Stimulated activated CD8-positive, alpha-beta memory T cell treated with anti-CD3 and anti-CD28 coated beads, Interleukin-7, amount 100 ng/mL, for 1 hour (primary cell): ENCODE measurements at places on chromosomes 5 and 9.

DNA sequence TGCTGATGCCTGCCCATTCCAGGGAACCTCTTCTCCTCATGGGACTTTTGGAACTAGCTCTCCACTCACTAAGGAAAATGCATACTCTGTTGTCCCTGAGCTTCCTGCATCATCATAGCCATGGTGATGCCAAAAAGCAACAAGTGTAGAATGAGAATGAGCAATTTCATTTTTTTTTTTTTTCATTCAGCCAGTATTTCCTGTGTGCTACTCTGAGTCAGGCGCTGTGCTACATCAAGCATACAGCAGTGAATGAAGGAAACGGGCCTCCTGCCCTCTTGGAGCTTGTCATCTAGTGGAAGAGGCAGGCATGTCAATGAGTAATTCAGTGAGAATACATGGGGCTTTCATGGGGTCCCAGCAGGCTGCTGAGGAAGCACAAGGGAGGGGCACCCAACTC, 483.1 kb downstream of the BNC2 start:
- DNase-seq: no peak

DNA sequence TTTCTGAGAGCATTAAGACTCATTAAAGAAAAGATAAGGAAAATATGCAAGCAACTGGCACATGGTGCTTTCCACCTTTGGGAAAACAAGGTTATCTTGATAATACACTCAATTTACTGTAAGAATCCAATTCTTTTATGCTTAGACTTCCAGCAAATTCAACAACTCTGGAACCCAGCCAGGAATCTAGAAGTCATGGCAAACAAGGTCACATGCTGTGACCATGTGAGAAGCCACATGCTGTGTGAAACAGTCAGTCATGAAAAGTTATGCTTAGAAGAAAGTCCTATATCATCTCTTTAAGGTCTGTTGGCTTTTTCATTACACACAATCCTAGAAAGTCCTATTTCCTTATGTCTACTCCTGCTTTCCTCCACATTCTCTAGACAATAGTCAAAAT, 581.8 kb upstream of the C9orf72 start:
- no peak for DNase-seq

DNA sequence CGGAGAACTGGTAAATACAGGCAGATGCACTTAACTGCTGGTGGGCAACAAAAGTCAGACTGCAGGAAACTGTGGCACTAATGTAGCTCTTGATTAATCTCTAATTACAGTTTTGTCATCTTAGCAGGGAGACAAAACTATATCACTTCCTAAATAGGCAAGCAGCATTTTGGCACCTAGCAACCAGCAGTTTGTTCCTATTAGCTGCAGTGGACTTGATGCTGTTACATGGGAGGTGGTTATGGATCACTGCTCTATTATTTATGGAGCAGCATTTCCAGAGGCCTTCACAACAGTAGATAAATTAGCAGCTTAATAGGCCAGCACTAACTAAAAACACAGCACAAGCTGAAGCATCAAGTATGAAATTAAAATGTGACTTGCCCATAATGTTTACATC, 518.3 kb upstream of the ITGA1 start:
- no peak for DNase-seq

DNA sequence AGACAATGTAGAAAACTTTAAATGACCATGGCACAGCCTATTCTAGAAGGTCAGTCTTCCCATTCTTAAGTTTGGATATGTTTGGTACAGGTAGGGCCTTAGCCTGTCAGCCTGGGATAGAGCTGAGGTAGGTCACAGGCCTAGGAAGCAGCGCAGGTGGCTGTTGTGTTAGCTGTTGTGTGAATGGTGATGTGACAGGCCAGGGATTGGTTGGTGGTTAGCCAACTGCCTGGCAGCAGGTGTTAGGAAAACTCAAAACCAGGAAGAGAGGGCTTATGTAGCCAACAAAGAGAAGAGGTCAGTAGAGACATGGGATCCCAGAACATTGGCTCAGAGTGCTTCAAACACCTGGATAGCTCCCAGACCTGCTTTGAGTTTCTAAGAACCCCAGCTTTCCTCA, 84.2 kb downstream of the FBXO38 start:
- DNase-seq: no peak

GRCh38 chr5:169742771-169743296, 105.8 kb downstream of the DOCK2 start:
- DNase-seq: no peak

DNA sequence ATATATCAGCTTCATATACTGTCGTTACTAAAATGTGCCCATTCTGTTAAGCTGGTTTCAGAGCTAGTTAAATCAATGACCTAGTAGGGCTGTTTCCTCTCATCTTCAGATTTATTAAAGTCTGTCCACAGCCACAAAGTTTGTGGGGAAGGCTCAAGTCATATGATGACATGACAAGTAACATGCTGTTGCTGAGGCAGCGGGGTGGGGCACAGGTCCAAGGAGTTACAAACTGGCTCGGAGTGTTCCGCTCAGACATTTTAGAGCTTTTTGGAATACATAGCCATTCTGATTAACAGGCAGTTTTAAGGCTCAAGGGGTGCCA, 2.7 kb upstream of the ANP32B start:
- no peak for DNase-seq

GRCh38 chr5:31656806-31657205, 17.9 kb downstream of the PDZD2 start:
- no peak for DNase-seq

DNA sequence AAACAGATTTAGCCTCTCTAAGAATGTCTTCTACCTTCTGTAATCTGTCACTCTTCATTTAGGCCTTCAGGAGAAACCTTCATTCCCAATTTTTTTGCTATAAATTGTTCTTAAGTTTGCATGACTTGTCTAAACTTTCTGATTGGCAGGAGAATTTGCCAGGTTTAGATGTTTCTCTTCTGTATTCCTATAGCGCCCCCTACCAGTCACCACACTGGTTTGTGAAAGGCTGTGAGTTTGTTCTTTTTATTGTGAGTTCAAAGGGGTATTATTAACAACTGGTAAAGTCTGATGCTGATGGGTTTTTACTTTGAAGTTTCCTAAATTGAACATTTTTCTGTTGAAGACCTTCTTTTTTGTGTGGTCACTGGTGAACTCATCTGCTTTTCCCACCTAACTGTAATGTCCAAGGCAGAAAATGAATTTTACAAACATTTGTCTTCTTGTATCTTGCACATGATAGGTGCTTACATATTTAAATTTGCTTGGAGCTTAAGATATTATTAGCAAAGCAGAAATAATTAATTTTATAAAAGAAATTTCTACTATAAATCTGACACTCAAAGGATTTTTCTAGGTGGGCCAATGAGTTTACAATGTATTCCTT, 18.4 kb upstream of the F2RL2 start:
- DNase-seq: peak; percentile 49

GRCh38 chr5:85170183-85170582, 785.5 kb upstream of the EDIL3 start:
- DNase-seq: no peak

DNA sequence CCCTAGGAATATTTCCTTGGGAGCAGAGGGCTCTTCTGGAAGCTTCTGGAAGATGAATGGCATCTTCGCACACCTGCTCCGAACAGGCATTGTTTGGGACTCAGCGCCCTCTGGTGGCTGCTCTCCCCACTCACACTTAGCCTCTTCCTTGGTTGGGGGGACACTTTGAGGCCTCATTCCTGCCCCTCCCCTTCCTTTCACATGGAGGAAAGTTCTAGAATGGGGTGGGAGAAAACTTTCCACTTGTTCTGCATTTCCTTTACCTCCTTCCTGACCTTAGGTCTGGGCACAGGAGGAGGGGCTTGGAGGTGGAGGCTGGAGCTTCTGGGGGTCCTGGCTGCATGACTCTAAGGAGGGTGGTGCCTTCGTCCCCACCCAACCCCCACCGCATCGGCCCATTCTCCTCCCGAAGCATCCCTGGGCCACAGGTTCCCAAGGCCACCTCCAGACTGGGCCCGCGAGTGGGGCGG, 19.3 kb upstream of the SMIM32 start:
- no peak for DNase-seq

GRCh38 chr5:74028406-74028805, 402.4 kb downstream of the ARHGEF28 start:
- no peak for DNase-seq

GRCh38 chr9:127033789-127034188, 88.6 kb downstream of the ANGPTL2 start:
- DNase-seq: no peak

DNA sequence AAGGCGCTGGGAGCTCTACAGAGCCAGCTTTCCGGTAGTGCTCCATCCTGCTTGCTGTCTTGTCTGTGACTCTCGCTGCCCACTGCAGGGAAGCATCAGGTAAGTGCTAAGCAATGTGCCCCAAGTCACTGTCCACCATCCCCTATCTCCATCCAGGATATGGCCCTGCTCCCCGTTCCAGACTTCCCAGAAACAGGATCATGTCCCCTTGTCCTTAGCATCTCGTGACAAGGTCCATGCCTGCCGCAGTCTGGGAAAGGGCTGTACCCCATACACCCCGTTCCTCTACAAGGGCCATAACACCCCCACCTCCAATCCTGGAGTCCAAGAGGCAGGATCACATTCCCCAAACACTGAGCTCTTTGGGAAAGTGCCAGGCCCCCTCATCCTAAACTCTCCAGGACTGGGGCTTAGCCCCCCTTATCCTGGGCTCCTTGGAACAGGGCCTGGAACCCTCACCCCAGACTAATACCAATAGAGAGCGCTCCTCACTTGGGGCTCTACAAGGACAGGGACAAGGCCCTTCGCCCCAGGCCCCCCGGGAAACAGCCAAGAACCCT, 566 bp downstream of the RPP25L start:
- no peak for DNase-seq

GRCh38 chr5:76663573-76663972, 40.4 kb upstream of the F2RL2 start:
- DNase-seq: no peak

DNA sequence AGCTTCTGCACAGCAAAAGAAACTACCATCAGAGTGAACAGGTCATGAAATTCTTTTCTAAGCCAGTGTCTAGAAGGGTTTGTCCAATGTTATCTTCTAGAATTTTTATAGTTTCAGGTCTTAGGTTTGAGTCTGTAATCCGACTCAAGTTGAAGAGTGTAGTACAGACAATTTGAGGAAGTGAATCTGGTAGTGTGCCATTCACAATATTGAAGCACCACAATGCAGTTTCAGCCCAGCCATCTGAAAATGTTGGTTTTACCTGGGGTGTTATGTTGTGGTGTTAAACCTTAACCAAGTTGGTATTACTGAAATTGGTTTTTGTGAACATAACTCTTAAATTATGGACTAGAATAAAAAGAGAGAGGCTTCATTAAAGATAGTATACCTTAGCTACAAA, 77.2 kb downstream of the ADAMTS16 start:
- no peak for DNase-seq

GRCh38 chr9:93260263-93261066, 76.5 kb downstream of the WNK2 start:
- DNase-seq: no peak

- DNase-seq: no peak
Measured at GRCh38 chr5:98455665-98456064, 317.8 kb upstream of the RGMB start.

DNA sequence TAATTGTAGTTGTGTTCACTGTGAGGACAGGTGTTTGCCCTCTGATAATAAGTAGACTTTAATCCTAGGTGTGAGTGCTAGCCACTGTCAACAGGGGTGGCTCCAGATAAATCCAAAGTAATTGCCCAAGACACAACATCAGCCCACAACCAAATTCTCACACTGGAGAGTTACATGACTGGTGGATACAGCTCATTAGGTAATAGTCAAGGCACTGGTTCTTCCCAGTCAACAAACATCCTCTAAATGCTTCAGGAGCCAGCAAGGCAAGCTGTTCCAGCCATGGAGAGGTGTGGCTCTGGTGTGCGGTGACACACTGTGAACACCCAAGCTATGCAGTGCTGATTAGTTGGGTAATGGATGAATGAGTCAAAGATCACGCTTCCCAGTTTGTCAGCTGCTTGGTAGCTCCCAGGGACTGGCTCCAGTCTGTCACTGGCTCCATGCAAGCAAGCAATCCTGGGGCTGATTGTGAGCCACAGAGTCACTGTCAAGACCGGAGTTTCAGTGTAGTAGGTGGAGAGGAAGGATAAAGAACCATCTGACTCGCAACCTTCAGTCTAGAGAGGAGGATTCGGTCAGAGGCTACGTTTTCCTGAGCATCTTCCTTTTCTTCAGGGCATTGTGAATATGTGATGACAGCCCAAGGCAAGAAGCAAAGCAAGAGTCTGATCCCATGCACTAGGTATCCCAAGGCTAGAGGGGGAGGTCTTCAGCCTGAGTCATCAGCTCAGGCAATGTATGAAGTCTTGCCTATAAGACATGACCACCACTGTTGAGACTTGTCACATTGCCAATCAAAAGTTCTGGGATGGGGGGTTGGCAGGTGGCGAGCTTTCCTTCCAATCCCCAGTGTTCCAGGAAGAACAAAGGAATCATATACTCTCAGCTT, 63.1 kb downstream of the UGCG start:
- no peak for DNase-seq

DNA sequence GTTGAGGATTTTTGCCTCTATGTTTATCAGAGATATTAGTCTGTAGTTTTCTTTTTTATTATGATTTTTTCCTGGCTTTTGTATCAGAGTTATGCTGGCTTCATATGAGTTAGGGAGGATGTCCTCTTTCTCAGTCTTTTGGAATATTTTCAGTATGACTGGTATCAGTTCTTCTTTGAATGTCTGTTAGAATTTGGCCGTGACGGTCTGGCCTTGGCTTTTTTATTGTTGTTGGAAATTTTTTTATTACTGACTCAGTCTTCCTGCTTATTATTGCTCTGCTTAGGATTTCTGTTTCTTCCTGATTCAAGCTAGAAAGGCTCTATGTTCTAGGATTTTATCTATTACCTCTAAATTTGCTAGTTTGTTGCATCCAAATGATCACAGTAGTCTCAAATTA, 421.9 kb downstream of the CDH10 start:
- DNase-seq: no peak

DNA sequence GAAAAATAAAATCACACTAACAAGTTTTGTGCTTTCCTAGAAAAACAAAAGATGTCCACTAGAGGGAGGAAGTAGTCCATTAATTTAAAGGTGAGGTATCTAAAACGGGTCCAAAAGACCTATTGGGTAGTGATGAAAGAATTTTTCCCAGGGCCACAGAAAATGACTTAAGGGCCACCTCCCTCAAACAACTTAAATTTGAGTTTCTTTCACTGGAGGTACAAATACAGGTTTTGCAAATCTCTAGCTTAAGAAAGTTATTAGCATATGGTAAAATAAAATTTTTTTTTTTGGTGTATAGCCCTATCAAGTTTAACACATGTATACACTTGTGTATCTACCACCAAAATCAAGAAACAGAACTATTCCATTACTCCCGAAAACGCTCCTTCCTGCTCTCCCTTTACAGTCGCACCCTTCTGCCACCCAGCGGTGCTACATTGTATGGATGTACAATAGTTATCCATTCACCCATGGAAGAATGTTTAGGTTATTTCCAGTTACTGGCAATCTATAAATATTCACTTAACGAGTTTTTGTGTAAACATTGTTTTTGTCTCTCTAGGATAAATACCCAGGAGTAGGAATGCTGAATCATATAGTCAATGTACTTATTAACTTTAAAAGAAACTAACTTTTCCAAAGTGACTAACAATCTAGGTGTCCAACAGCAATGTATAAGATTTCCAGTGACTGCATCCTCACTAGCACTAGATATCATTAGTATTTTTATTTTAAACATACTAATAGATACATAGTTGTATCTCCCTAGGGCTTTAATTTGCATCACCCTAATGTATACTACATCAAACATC, 21.9 kb downstream of the DEPDC1B start:
- DNase-seq: no peak
